ENCODE measurements at places on chromosomes 6 and 20.

GRCh38 chr6:41049955-41050354, 3.0 kb upstream of the APOBEC2 start:
- DNase-seq = no peak

- no peak for DNase-seq
These were observed 1003.1 kb downstream of the KIF16B start for GRCh38 chr20:15570156-15570555.

DNA sequence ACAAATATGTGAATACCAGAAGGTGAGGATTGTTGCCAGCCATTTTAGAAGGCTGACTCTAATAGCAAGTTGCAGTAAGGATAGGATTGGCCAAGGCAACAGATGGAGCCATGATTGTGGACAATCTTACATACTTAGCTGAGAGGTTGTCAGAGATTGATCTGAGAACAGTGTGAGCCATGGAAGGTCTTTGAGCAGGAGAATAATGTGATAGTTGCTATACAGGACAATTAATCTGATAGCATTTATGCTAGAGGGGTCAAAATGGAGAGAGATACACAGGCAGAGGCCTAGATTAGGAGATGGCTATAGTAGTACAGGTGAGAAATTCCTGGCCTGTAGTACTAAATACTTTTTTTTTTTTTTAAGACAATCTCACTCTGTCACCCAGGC, 23.8 kb downstream of the PPARD start:
- DNase-seq = no peak

GRCh38 chr6:116255246-116255800, 1.4 kb upstream of the TSPYL4 start:
- no peak for DNase-seq

- no peak for DNase-seq
These were observed 4.4 kb downstream of the MYB start for GRCh38 chr6:135185483-135185882.

DNA sequence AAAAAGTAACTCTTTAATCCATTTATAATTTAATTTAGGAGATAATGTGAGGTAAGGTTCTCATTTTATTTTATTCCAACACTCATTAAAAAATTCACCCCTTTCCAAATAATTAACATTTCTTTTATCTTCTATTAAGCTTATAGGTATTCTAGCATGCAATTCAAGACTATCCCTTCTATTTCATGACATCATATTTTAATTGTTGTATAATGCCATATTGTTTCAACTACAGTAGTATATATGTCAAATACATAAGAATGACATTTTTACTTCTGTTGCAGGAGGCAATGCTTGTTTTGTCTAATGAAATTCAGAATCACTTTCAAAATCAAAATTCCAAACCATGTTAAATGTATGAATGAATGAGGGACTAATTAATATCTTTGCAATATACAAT, 76.2 kb downstream of the MAFB start:
- no peak for DNase-seq

DNA sequence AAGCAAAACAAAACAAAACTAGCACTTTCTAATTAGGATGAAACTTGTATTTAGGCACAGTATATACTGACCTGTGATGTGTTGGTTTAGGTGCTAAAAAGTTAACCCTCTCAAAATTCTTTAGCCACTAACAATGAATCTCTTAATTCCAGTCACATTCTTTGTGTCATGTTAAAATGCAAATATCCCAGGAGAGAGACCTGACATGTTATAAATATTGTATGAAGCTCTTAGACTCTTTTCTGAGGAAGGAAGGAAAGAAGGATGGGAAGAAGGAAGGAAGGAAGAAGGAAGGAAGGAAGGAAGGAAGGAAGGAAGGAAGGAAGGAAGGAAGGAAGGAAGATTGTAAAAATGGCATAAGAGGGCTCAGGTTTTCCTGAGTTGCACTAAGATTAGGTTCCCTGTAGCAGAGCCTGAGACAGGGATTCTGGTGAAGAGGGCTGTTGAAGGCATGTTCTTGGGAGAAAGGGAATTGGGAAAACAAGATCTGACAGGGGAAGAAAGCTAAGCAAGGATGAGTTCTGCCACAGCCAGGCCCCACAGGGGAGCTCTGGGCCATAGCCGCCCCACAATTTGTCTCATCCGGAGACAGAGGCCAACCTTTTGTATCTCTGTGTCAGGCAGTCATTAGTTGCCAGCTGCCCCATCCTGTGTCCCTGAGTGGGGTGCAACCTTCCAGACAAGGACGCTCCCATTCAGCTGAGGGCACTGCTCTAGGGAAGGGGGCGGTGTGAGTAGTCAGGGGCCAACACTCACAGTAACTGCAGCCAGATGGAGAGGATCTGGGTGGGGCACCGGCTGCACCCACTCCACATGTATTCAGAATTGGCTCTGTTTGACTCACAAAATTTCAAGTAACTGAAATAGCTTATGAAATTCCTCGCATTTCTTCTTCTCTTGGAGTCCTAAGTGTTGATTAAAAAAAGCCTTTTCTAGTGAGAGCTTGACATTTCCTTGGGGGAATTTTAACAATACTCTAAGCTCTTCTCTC, 189.3 kb upstream of the ARG1 start:
- DNase-seq = no peak

DNA sequence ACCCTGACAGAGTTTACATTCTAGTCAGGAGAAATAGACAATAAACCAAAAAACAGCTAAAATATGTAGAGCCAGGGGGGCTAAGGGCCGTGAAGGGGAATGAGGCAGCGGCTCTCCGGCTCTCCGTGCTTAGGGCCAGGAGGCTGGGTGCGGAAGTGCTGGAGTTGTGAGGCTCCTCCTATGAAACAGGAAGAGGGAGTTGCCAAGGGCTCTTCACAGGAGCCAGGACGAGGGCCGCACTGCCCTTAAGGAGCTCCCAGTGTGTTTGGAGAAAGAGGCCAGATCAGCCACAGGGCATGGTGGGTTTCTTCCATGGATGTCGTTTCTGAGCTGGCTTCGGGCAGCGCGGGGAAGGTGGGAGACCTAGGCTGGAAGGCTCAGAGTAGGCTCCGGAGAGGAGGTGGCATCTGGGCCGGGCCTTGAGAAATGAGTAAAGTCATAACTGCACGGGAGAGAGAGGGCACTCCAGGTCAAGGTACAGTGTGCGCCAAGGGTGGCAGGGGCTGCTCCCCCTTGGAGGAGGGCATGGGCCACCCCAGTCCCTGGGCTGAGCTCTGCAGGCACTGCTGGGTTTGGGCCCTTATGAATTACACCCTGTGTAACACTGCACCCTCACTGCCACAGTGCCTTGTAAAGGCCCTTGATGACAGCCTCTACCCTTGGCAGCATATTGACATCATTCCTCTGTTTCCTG, 20.8 kb upstream of the MLN start:
- no peak for DNase-seq

GRCh38 chr6:142316791-142317368, 15.1 kb downstream of the ADGRG6 start:
- DNase-seq = no peak

- DNase-seq = no peak
These were observed 67.6 kb upstream of the NFATC2 start for GRCh38 chr20:51610111-51610510.

DNA sequence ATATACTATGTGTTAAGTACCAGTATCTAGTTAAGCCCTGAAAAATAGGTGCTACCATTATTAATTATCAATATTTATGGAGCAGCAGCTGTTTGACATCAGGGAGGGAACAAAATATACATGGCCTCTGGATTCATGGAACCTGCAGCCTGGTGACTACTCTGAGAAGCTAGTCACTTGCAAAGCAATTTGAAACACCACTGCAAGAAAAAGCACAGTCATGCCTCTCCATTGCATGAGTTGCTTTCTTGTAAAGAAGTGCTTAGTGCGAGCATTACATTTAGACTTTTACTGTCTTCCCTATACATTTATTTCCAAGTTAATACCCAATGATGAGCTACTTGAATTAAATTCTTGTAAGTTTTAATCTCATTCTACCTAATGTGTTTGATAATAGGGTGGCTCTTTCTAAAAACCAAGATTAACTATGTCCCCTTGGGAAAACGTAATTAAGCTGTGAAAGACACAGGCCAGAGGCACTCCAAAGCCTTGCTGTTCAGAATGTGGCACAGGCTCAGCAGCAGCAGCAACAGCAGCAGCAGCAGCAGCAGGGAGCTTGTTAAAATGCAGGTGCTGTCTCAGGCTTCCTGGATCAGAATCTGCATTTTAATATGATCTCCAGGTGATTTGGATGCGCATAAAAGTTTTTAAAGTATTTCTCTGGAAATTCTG, 83.6 kb downstream of the PFDN4 start:
- no peak for DNase-seq

DNA sequence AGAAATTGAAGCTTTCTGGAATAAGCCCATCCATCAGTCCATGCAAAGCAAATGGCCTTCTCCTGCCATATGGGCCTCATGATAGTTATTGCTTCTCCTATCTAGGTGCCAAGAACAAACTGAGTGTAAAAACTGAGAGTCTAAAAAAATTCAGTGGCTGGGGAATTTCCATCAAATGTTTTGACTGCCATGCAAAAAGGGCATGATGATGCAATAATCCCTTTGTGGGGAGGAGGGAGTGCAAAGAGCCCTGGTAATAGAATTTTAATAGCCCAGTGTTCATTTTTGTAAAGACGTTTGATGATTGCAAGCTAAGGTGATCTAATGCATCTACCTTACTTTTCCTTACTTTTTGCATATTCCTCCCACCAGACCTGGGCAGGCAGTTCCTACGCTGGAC, 683.7 kb downstream of the EPM2A start:
- no peak for DNase-seq

- no peak for DNase-seq
These were observed 6.5 kb upstream of the KIAA1586 start for GRCh38 chr6:57040011-57040410.

DNA sequence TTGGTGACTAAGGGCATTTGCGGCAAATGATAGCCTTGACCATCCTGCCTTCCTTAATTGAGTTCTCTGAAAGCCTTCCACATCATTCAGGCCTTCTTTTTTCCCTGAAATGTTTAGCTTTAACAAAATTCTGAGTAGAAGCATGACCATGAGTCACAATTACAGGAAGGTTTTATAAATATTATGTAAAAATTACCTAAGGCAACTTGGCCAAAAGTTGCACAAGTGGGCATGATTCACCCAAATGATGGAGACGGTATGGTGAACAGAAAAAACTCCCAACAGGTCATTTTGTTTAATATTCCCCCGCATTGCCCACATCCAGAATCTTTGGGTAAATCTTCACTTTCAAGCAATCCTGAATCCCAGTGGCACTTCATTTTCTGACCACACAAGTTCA, 37.0 kb downstream of the MC3R start:
- no peak for DNase-seq

DNA sequence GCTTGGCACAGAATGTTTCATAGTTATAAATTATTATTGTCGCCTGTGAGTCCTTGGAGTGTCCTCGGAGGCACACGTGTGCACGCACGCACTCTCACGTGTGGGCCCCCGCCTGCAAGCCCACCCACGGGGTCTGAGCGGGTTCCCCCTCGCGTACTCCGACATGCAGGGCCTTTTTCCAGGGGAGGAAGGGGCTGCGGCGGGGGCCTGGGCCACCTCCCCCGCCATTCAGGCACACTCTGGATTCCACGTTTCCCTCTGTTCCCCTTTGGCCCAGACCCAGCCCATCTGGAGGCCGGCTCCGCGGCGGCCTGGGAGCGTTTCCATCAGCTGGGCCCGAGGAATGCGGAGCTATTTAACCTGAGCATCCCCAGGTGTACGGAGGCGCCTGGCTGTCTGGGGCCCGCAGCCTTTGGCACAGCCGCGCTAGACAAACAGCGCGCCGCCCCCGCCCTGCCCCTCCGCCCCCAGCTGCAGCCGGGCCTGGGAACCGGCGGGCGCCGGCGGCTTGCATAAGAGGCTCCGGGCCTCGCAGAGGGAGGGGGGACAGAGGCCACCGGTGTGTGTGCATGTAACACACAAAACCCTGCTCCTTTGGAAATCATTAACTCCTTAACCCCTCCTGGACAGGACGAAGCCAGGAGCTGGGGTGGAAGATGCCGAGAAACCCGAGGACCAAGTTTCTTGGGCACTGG, 3.3 kb downstream of the ID1 start:
- DNase-seq = no peak

- no peak for DNase-seq
These were observed 179.2 kb downstream of the TMEM242 start for GRCh38 chr6:157143890-157144798.

DNA sequence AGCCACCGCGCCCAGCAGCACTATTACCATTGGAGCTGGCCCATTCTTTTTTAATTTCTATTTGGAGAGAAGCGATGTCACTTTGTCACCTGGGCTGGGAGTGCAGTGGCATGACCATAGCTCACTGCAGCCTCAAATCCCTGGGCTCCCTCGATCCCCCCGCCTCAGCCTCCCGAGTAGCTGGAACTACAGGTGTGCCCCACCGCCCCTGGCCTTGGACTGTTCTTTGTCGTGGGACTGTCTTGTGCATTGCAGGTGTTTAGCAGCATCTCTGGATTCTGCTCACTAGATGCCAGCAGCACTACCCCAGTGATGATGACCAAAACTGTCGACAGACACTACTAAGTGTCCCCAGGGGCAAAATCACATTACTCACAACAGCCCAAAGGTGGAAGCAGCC, 80.3 kb downstream of the PRND start:
- no peak for DNase-seq

DNA sequence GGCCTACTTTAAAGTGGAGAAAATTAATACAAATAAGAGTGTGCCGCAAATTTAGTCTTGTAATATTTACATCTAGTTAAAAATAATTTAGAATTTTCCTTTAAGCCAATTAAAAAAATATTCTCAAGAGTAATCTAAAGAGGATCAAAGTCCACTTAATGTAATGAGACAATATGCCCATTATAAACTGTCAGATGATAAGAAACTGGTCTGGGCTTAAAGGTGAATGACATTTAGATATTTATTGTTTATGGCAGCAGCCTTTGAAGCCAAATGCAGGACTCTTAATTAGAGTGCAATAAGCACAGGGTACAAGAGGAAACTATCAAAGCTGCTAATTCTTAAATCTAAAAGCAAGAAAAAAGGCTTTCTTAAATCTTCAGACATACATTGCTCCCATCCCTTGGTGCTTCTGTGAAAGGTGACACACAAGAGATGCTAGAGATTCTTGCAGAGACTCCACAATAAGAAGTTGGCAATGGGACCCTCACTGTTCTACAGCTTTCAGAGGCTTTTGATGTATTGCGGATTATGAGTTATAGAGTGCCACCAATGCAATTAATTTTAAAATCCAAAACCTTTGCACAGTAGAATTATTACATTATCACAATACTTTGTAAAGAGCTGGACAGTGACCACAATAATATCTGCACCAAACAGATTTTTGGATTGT, 116.1 kb downstream of the MAN1A1 start:
- DNase-seq = no peak

GRCh38 chr20:38726804-38727606, 2.7 kb downstream of the SLC32A1 start:
- no peak for DNase-seq

GRCh38 chr20:8492173-8492572, 360.1 kb downstream of the PLCB1 start:
- no peak for DNase-seq

DNA sequence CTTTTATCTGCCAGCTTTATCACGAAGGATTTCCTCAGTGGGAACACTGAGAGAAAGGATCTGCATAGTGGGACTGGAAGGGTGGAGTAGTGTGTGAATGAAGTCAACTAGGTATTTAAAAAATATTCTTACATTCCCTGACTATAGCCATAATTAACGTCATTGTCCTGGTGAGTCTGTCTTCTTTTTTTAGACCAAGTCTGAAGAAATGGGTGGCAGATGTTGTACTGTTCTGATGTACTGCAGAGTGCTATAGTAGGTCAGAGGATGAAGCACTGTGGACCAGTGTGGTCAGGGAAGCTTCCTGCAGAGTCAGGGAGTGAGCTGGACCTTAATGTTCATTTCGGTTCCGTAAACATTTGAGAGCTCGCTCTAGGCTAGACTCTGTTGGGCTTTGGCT, 11.9 kb downstream of the TULP4 start:
- DNase-seq = no peak
